ENCODE measurements at places on chromosomes 7 and 10.

GRCh38 chr10:36393801-36394200 is 731.6 kb upstream of the ANKRD30A start:
- no peak for DNase-seq

GRCh38 chr10:44993922-44994751 is 6.6 kb upstream of the ZNF22 start:
- no peak for DNase-seq

DNA sequence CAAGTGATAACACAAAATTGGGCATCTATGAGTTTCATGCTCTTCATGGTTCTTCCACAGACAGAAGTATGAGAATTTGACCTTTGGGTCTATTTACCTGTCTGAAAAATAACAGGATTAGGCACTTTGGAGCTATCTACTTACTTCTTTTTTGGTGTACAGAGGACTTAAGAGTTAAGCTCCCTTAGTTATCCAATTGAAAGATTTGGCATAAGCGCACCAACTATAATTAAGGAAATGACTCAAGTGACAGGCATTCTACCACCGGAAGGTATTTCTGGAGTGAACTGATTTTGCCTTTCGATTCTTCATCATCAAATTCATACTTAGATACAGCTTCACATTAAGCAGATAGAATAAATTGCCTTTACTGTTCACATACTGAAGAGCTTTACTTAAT is 43.9 kb downstream of the IFIT5 start:
- DNase-seq = no peak

GRCh38 chr10:96830511-96831199 is 1.4 kb upstream of the LCOR start:
- peak; percentile 53 for DNase-seq

DNA sequence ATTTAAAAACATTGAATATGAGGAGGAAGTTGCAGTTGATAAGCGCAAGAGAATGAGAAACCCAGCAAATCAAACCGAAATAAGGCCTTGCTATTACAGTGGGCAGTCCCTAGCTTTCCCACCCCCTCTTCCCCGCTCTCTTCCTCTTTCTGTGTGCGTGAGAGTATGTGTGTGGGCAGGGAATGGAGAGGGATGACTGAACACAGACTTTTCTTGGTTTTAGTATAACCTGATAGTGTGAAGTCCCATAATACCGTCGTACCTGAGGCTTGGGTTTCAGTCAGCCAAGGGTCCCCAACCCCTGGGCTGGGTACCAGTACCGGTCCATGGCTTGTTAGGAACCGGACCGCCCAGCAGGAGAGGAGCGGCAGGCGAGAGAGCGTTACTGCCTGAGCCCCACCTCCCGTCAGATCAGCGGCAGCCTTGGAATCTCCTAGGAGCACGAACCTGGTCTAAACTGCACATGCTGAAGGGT is 255.3 kb downstream of the CELF2 start:
- no peak for DNase-seq

DNA sequence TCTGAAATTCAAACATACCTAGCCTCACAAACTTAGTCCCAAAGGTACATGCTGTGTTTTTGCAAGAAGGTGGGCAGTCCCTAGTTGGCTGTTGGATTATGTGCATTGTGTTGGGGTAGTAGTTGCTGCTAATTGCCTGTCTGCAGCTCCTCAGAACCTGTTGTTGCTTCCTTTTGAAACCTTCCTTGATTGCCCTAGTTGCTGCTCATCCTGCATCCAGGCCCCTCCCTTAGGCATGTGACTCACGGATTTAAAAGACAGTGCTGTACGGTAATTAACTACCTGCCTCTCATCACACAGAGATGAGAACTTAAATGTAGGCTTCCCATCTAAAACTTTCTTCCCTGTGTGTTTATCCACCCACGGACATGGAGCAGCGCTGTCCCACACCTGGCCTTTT is 67.7 kb downstream of the BMPR1A start:
- DNase-seq = no peak

GRCh38 chr10:112728118-112728883 is 221.7 kb upstream of the TCF7L2 start:
- no peak for DNase-seq

DNA sequence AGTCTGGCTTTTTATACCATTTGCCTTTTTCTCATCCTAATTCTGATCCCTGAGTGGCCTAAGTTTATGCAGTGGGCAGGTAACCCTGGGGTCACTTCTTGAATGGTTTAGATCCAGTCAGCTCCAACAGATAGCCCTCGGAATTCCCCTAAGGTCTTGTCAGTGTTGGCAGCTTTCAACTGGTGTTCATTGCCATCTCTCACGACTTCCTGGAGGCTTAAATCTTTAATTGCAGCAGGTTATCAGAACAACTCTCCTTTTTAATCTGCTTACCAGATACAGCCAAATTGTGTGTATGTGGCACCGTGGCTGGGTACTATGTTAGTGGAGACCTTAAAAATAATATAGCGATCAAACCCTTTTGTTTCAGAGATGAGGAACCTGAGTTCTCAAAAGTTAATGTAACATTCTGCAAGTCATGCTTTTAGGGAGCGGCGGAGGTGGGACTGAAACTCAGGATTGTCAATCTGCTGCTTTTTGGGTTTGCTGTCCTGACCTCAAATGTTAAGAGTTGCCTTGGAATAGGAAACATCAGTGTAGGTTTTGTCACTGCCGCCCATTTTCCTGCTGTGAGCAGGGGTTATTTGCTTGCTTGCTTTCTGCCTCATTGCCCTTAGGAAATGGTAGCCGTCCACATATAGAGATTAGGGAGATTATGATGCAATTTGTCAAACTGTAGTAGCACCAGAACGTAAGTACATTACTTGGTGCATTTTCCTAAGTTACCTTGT is 818 bp downstream of the DLD start:
- no peak for DNase-seq

DNA sequence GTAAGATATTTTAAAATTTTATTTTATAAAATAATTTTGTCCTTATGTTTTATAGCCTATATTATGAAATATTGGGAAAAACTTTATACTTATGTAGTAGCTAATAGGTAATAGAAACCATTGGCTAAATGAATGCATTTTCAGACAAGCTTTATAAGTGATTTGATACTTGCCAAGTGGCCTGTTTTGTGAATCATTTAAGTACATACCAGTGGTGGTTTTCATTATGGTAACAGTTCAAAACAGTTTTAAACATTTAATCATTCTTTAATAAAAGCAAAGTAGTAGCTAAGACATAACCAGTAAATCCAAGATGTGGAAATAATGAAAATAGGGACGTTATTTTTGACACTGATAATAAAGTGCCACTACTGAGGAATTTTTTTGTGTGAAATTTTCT is 182.2 kb downstream of the PHF14 start:
- no peak for DNase-seq

DNA sequence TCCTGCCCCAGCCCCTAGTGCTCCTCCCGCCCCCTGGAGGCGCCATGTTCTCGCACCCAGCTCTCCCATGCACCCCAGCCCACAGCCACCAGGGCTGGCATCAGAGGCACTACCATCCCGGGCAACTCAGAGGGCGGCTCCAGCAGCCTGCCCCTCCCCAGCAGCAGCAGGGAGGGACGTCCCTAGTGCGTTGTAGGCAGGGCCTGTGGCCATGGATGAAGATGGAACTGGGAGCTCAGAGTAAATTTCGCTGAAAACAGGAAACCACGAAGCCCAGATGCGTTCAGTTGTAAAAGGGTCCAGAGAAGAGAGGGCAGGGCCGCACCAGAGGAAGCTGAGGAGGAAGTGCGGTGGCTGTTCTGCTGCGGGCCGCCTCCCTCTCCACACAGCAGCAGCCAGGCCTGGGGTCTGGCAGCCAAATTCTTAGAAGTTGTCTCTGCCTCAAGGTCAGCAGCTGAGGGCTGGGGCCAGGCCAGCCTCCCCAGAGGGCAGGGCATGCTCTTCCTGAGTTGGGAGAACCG is 24.6 kb downstream of the VSIR start:
- DNase-seq = no peak

- no peak for DNase-seq
Measured at GRCh38 chr10:60434418-60435046, 44.9 kb upstream of the ANK3 start.

- no peak for DNase-seq
Measured at GRCh38 chr7:6317797-6318438, 45.5 kb upstream of the CYTH3 start.

GRCh38 chr7:127252778-127253280 is at the start of gene GRM8:
TSS of gene GRM8 (minus strand) at chr7:127252941.
- no peak for DNase-seq

GRCh38 chr10:25175527-25176420 is 973 bp downstream of the GPR158 start:
- no peak for DNase-seq

GRCh38 chr10:101693651-101693977 is 1.4 kb downstream of the FBXW4 start:
- no peak for DNase-seq

DNA sequence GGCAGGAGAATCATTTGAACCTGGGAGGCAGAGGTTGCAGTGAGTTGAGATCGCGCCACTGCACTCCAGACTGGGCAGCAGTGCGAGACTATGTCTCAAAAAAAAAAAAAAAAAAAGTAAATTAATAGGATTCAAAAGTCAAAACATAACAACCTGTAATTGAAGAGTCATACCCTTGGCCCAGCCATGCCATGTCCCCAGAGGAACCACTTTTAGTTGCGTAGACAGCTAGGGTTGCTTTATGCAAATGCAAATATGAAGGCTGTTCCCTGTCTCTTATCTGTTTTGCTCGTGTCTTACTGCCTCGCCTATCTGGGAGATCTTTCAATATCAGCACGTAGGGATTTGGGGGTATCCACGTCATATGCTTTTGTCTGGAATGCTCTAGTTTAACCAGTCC is 73.1 kb downstream of the PRKAG2 start:
- DNase-seq = no peak

DNA sequence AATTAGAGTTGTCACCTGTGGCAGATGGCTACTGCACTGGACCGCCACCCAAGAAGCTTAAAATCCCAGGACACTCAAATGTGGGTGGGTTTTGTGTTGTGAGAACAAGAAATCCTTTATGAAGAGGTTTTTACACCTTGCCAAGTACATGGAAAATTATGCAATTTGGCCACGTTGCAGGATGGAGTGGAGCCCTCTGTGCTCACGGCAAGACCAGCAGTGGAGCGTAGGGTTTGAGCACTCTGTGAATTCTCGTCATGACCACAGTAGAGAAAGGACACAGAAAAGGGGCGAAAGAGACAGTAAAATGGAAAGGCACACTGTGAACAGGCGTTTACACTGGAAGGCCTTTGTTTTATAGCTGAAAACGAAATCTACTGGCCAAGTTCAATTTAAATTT is 222.6 kb downstream of the ADARB2 start:
- no peak for DNase-seq

DNA sequence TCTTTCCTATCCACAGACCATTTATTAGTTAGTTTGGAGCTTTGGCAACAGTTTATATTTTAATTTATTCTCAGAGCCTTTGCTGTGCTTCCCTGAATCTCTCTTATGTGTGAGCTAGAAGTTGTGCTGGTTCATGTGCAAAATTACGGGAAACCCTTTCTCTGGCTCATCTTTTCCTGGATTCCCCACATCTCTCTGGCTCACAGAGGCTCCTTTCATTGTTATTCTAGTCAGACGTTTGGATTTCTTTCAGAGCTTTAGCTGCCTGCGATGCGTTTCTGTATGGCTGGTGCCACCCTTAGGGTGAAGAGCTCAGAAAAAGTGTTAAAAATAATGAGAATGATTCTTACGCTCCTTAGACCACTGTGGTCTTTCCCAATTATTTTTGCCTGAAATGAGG is 53.3 kb downstream of the TPST1 start:
- no peak for DNase-seq
